Stimulated activated CD4-positive, alpha-beta T cell treated with anti-CD3 and anti-CD28 coated beads, Interleukin-4, amount 100 ng/mL, for 48 hours (primary cell): ENCODE measurements at places on chromosomes 16 and 17.

- DNase-seq = no peak
Observed at GRCh38 chr16:1430214-1430758, 592 bp upstream of the PERCC1 start.

DNA sequence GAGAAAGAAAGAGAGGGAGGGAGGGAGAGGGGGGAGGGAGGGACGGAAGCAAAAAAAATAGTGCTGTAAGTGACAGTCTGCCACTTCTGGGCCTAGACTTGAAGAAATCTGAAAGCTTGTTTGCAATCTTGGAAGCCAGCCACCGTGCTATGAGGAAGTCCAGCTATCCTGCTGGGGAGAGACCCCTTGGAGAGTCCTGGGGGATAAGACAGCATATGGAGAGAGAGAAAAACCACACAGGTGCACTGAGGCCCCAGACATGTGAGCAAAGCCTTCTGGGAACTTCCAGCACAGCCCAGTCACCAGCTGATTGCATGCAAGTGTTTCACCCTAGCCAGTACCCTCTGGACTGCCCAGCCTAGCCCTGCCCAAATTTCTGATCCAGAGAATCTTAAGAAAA lies 12.6 kb upstream of the ALOX12B start:
- no peak for DNase-seq

GRCh38 chr16:72787514-72788268 lies 260.2 kb downstream of the ZFHX3 start:
- peak; percentile 55 for DNase-seq

- DNase-seq = no peak
Observed at GRCh38 chr17:79789943-79790804, 6.7 kb downstream of the CBX8 start.

DNA sequence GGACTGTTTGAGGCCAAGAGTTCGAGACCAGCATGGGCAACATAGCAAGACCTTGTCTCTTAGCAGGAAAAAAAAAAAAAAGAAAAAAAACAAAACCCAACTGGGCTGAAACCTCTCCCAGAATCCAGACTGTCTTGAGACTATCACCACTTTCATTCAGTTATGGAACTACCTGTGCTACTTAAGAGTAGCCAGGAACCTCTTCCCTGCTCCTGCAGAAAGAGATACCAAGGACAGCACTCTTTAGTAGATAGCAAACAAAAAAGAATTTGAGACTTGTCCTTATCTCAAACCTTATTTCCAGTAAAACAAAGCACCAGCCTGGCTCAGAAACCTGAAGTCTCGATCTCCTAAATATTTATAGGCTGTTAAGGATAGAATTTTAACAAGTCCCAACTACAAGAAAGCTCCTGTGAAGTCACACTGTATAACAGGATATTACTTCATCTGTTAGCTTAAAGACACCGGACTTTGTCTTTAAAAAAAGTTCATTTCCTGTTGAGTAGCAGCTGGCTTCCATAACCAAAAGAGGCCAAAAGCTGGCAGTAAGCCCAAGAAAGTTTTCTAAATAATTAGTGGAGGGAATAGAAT lies 5.1 kb downstream of the CDR2 start:
- no peak for DNase-seq

- no peak for DNase-seq
Observed at GRCh38 chr16:78428193-78428592, 328.7 kb downstream of the WWOX start.

DNA sequence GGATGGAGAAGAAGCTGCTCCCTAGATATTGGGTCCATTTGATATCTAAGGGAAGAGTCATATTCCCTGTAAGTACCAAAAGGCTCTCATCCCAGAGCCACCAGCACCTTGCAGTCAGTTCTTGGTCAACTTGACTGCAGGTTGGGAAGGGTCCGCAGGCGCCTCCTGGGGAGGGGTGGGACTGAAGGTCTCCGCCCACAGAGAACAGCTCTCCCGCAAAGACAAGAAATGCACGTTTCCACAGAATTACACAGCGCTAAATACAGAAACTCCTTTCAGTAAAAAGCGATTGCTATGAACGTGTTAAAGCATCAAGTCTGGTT lies 864 bp upstream of the CTCF start:
- no peak for DNase-seq

- DNase-seq = no peak
Observed at GRCh38 chr16:75733305-75734211, 7.3 kb upstream of the CPHXL start.

GRCh38 chr17:35731239-35731916 lies at the start of gene RASL10B:
RASL10B (plus strand) TSS chr17:35731639; CDS start chr17:35735185, 3,546 bp downstream.
- DNase-seq = peak; percentile 32

DNA sequence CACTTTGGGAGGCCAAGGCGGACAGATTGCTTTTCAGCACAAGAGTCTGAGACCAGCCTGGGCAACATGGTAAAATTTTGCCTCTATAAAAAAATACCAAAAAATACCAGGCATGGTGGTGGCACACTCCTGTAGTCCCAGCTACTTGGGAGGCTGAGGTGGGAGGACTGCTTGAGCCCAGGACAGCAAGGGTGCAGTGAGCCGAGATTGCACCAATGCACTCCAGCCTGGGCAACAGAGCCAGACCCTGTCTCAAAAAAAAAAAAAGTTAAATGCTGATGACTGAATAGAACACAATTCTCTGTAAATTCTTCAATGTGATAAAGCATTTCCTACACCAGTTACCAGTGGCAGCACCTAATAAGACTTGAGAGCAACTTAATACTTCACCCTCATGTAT lies 65.7 kb downstream of the KANSL1 start:
- DNase-seq = no peak

- no peak for DNase-seq
Observed at GRCh38 chr16:78502812-78503350, 403.4 kb downstream of the WWOX start.

- DNase-seq = no peak
Observed at GRCh38 chr17:77999413-78000173, 41.1 kb downstream of the TNRC6C start.

DNA sequence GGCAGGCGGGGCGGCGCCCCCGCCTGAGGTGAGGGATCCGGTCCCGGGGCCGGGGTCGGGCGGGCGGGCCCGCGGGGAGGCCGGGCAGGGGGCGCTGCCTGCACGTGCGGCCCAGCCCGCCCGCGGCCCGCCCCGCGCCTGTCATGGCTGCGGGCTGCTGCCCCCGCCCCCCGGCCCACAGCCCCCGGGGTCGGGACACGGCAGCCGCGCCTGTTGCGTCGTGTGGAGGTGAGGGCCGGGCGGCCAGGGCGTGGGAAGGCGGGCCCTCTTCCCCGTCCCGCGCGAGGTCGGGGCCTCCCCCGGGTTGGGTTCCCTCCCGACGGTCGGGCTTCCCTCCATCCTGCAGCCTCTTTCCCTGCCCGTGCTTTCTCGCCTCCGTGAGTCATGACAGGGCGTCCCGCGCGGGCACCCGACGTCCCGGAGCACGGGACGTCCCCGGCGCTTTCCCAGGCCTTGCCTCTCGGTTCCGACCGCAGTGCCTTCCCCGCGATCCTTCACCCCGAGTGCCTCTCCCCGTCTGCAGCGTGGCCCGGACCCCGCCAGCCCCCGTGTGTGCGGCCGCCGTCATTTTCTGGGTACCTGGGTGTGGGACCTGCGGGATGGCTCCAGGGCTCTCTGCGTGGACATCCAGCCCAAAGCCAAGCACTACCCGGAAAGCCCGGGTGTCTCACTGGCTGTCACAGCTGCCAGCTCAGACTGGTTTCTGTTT lies 76.7 kb downstream of the CHD9 start:
- peak; percentile 30 for DNase-seq

GRCh38 chr16:89363621-89364393 lies 126.6 kb downstream of the ANKRD11 start:
- peak; percentile 42 for DNase-seq

DNA sequence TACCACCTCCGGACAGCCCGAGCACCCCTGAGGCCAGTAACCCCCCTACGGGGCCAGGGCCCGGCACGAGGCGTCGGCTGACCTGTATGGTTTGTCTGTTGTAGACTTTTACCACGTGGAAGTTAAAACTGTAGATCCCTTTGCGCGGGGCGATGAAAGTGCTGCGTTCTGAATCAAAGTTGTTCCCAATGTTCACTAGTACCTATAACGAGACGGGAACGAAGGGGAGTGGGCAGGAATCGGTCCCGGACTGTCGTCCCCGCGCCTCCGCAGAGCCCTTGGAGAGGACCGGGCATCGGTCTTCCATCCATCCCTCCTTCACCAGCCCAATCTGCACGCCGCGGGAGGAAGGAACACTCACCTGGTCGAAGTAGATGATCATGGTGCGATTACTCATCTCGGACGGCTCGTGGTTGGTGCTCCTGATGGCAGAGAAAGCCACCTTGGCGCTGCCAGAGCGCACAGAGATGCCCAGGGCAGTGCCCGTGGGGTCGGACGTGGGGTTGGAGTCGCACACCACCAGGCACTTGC lies 732 bp downstream of the CBLN1 start:
- no peak for DNase-seq

- DNase-seq = no peak
Observed at GRCh38 chr16:83940119-83940518, 12.9 kb upstream of the OSGIN1 start.

DNA sequence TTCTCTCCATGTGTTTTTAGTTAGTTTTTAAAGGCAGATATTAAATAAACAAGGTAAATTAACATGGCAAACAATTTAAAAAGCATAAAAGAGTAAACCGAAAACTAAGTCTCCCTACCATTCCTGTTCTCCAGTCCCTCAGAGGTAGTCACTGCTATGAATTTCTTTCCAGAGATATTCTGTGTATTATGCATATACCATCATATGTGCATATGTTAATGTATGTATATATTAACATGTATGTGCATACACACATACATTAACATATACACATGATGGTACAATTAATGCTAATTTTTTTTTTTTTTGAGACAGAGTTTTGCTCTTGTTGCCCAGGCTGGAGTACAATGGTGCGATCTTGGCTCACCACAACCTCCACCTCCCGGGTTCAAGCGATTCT lies 32.5 kb downstream of the TANGO6 start:
- no peak for DNase-seq

DNA sequence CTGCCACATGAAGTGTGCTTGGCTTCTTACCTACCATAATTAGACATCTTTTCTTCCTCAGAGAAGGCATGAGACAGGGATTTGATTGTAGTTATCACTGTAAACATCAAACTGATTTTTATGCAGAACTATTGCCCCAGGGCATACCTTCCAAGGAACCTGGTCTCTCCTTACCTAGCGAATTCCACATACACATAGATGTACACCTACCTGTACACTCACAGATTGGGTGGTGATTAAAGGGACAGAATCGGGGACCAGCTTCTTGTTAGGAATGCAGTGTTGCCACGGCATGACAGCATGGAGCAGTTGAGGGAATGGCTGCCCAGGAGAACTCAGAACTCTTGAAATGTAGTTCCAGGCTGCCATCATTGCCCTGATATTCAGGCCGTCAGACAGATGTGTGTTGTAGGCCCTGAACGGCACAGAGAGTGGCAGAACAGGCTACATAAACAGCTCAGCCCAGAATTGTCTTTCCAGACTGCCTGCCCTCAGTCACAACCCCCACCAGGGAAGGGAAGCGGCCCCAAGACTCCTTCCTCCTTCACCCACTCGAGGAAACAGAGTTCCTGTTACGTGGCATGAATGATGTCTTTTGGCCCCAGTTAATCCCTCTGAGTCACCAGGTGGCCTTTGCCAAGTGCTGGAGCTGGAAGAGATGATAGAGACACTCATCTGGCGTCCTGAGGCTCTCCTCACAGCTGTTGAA lies 17.8 kb upstream of the NAGLU start:
- no peak for DNase-seq

- no peak for DNase-seq
Observed at GRCh38 chr17:35254107-35254773, 11.4 kb downstream of the SLFN5 start.

- DNase-seq = no peak
Observed at GRCh38 chr16:16021020-16021419, 71.6 kb downstream of the ABCC1 start.

- DNase-seq = no peak
Observed at GRCh38 chr16:65097296-65097695, 24.6 kb downstream of the CDH11 start.

- no peak for DNase-seq
Observed at GRCh38 chr16:57601801-57602478, 26.5 kb upstream of the ADGRG1 start.

GRCh38 chr16:46961373-46962353 lies 11.8 kb downstream of the DNAJA2 start:
- DNase-seq = no peak

- no peak for DNase-seq
Observed at GRCh38 chr16:17038415-17038814, 432.3 kb downstream of the XYLT1 start.

DNA sequence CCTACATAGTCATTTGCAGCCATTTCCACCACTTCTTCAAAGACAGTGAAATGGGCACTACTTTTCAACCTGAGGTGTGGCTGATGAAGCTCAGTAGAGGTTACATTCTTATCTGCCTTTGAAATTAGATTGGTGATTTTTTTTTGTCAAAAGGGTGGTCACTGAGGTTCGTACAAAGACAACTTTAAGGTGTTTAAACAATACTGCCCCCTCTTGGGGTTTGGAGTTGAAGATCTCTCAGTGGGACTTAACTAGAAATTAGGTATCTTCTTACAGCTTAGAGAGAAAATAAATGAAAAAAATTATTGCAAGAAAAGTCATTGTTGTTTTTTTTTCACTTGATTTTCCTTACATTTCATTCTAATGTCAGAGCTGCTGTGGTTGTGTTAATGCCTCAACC lies 713.2 kb downstream of the CDH11 start:
- DNase-seq = no peak

DNA sequence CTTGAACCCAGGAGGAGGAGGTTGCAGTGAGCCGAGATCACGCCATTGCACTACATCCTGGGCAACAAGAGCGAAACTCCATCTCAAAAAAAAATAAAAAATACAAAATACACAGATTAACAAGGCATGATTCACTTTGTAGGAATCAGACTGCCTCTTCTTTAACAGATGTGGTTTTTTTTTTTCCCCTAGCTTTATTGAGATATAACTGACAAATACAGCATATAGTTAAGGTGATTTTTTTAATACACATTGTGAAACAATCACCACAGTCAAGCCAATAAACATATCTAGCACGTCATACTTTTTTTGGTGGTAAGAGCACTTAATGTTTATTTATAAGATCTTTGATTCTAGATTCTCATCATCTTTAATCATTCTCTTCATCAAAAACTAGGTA lies 87.8 kb downstream of the SPAG9 start:
- no peak for DNase-seq

- no peak for DNase-seq
Observed at GRCh38 chr17:31696703-31697325, 162.2 kb downstream of the COPRS start.

DNA sequence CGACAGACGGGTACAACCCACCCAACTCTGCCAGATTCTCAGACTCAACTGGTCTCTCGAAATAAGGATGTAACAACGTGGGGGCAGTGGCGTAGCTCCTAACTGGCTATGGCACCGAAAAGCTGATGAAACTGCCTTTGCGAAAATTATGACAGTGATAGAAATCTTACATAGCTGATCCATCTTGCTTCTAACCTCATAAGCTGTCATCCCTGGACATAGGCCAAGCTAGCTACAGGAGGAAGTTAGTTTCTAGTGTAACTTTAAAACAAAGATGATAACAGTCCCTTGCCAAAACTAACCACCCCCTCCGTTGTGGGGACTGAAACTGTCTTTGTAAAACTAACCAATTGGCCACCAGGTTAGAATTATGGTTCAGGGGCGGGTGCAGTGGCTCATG lies 220.1 kb downstream of the SLC39A11 start:
- DNase-seq = no peak
